NCI-H1092 treated with DMSO at 0.1 percent for 48 hours (cell line): ENCODE measurements at places on chromosomes 2 and 18.

GRCh38 chr2:2810504-2810903, 479.4 kb upstream of the MYT1L start:
- DNase-seq: no peak

GRCh38 chr2:47226132-47226922, 71.2 kb upstream of the STPG4 start:
- peak; percentile 69 for DNase-seq

DNA sequence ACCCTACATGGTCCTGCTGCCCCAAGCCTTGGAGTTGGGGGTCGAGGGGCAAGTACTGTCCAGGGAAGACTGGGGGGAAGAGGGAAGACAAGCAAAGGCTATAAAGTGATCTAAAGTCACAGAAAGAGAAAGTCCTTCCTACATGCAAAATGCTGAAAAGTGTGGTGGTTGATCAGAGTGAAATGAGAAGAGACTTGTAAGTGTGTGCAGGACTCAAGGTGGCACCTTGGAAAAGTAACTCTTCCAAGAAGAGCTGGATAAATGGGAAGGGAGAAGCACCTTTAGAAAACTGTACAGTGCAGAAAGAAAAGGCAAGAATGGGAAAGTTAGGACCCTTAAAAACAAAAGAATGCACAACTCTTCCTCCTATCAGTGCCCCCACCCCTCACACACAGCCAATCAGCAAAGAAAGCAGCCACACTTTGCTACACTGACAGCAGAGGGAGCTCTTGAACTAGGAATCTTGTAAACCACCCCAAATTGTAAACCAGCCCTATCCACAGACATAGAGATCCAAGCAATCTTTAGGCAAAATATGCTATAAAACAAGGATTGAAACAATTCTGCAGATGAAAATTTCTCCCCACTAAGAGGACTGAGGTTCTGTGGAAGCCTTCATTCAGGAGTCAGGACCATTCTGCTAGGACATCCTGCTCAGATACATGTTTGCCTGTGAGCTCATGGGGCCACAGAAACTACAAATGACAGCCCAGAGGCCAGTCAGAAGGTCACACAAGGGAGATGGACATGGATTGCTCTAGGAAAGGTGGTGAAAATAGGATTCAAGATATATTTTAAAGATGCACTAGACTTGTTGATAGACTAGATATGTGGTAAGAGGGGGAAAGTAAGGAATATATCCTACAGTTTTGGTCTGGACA, 146.4 kb downstream of the FTCDNL1 start:
- DNase-seq: peak; percentile 32

GRCh38 chr2:28471701-28472236, 24.1 kb upstream of the PLB1 start:
- no peak for DNase-seq

DNA sequence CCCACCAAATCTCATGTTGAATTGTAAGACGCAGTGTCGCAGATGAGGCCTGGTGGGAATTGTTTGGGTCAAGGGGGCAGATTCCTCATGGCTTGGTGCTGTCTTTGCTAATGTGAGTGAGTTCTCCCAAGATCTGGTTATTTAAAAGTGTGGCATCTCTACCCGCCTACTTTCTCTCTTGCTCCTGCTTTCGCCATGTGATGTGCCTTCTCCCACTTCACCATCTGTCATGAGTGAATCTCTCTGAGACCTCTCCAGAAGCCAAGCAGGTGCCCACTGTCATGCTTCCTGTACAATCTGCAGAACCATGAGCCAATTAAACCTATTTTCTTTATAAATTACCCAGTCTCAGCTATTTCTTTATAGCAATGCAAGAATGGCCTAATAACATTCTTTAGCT, 246.6 kb upstream of the CDH20 start:
- no peak for DNase-seq

DNA sequence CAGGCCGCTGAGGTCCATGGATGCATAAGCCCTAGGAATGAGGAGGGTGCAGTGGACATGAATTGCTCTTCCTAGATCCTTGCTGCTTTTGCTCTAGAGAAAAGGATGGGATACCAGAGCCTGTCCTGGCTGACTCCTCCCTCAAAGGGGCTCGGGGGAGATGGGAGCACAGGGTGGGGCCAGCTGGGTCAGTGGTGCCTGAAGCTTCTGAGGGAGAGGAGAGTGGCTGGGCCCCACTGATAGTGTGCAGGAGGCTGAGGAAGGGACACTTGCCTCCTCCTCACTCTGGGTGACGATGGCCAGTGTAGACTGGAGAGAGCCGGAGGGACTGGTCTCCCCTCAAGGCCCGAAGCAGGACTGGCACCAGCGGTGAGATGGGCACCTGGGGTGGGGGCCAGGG, at the start of gene NT5DC4:
TSS of gene NT5DC4 (plus strand) at position 236 of the 400 bp plus-strand sequence. CDS start at position 296, 60 bp downstream.
- DNase-seq: no peak

GRCh38 chr2:29304399-29305060, 189.3 kb downstream of the CLIP4 start:
- no peak for DNase-seq

DNA sequence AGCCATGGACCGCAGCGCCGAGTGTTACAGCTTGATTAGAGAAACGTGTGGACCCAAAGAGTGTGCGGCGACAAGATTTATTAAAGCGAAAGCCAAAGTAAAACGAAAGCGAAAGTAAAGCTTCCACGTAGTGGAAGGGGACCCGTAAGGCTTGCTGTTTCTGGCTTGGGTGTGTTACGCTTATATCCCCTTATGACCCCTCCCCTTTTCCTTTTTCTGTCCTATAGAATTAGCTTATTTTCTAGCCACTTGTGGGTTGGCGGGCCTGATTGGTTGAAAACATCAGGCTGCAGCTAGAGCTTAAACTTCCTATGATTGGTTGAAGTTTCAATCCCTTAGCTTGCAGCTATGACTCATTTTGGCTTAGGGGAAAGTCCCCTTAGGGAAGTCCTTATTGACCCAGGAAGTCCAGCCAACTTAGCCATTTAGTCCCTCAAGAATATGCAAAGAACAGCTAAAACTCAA, 969.7 kb downstream of the DCDC2C start:
- no peak for DNase-seq

- DNase-seq: no peak
Measured at GRCh38 chr18:58446391-58447060, 182.4 kb downstream of the ALPK2 start.

- DNase-seq: no peak
Measured at GRCh38 chr2:31404827-31405226, 9.7 kb downstream of the XDH start.

- DNase-seq: no peak
Measured at GRCh38 chr2:86400321-86400720, 40.9 kb upstream of the KDM3A start.

- no peak for DNase-seq
Measured at GRCh38 chr2:68222287-68222686, 30.0 kb downstream of the PPP3R1 start.

DNA sequence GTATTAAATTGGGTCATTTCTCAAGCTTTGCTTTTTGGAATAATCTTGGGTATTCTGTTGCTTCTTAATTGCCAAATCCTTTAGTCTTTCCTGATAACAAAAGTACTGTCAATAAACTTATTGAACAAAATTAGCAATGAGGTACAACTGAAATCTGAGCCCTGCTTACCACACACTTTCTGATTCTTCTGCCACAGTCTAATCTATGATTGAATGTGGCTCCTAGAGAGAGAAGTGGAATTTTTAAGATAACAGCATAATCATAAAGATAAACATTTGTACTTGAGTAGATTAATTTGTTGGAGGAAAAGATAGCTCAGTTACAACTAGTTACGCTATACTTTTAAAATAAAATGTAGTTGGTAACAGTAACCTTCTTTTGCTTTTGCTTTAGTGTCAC, 354.8 kb downstream of the CELF4 start:
- DNase-seq: no peak

- DNase-seq: no peak
Measured at GRCh38 chr2:74238879-74239278, 40.5 kb downstream of the MTHFD2 start.

- DNase-seq: no peak
Measured at GRCh38 chr18:64712035-64712434, 563.1 kb upstream of the LINC00305 start.

GRCh38 chr2:138433995-138434951, 67.3 kb upstream of the SPOPL start:
- no peak for DNase-seq

DNA sequence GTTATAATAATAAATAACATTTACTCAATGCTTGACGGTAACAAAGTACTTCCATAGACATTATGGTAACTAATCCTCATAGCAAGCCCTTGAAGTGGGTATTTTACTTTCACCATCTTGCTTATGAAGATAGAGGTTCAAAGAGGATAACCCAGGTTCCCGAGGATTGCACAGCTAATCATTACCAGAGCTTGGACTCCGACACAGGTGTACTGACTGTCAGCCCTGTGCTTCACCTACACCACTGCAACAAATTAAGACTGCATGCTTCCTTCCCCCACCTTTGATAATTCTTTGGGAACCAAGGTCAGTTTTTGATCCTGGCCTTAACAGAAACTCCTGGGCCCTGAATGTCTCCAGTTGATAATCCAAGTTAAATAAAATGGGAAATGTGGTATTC, 48.9 kb downstream of the FAM98A start:
- no peak for DNase-seq

DNA sequence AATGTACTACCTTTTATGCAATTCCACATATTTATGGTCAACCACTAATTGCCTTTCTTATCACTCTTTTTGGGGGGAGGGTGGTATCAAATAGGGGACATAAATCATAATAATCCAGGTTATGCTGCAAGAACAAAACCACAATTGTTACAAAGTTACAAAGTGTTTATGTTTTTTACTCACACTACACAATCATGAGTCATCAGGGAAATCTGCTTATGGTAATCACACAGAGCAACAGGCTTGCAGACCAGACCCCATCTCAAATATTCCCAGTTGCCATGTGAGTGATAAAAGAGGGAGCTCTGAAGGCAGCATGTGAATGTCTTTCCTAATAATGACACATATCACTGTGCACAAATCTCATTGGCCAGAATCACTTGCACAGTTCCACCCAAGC, 304.7 kb upstream of the TMEFF2 start:
- no peak for DNase-seq

DNA sequence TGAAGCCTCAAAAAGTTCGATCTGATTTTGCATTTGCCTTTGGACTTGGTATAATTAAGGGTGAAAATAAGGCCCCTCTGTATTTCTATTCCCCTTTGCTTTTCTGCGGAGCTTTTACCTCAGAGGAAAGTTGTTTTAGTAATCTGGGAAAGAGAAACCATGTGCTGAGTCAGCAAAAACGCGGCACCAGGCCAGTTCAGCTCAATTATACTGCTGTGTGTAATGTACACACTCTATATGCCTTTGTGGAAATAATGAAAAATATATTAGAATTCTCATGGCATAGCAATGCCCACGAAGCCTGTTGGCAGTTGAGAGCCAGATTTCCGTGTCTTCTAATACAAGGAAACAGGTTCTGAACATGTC, 161.9 kb upstream of the SIX2 start:
- no peak for DNase-seq

DNA sequence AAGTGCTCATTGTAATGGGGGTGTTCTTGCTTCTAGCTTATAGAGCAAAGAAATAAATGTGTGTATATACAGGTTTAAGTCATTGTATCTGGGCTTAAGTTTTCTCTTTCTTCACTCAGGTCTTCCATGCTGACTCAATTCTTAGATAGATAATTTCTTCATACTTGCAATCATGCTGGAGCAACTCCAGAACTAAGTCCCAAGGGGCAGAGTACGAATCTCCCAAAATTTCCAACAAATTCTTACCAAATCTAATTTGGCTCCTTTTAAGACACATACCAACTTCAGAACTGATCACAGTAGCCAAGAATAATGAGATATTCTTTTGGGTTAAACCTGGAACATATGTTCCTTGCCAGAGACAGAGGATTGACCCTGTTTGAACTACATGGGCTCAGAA, 4.3 kb upstream of the SPAG16 start:
- DNase-seq: no peak

- DNase-seq: no peak
Measured at GRCh38 chr18:11989966-11990380, 8.7 kb downstream of the IMPA2 start.

- DNase-seq: no peak
Measured at GRCh38 chr2:203880557-203881125, 13.1 kb downstream of the CTLA4 start.

GRCh38 chr18:9354256-9354655, 19.7 kb downstream of the TWSG1 start:
- DNase-seq: no peak

DNA sequence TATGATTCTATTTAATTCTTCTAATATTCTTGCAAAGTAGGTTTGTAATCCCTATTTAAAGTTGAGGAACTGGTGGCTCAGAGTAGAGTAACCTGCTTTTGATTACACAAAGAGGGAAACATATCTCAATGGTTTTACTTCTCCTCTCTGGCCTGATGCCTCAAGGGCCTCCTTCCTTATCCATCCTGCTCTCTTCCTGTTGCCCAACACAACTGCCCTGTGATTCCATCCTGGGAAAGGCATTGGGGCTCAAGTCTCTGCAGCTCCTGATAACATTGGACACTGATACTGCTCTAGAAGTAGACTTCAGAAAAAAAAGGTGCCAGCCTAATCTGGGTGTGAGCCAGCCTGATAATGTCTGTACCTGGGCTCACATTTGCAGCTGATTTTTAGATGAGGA, 75.8 kb downstream of the RDH14 start:
- no peak for DNase-seq

DNA sequence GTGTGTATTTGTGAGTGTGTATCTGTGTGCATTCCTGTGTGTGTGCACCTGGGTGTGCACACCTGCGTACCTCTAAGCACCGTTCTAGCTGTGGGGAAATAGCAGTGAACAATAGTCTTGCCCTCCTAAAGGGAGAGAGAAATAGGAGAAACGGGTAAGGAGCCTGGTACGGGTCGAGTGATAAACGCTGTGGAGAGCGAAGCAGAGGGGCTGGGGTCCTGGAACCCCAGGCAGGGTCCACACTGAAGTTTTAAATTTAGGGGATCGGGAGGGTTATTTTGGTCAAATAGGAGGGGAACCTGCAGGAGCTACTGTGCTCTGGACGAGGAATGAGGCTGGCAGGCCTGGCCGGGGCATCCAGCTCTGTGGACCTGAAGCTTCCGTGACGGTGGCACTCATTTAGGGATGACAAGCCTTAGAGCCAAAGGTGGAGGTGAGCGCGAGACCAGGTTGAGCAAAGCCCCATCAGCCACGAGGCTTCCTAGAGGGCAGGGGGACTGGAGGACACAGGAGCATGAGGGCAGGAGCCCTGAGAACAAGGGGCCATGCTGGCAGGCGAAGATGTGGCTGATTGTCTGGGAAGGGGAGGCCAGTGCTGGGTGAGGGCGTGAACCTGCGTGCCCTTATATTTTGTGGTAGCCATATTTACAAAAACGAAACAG, 188.0 kb downstream of the RTP5 start:
- DNase-seq: no peak

GRCh38 chr2:19598971-19599370, 240.5 kb upstream of the OSR1 start:
- no peak for DNase-seq

GRCh38 chr2:12289120-12289802, 427.5 kb upstream of the TRIB2 start:
- no peak for DNase-seq

GRCh38 chr2:111966241-111966640, 67.8 kb downstream of the MERTK start:
- no peak for DNase-seq

- no peak for DNase-seq
Measured at GRCh38 chr2:24577481-24577880, 86.4 kb downstream of the NCOA1 start.

- DNase-seq: no peak
Measured at GRCh38 chr2:86625096-86625495, 1.4 kb upstream of the RNF103 start.

GRCh38 chr2:5392658-5393057, 299.5 kb upstream of the SOX11 start:
- no peak for DNase-seq

GRCh38 chr2:9178904-9179571, 27.6 kb upstream of the ASAP2 start:
- DNase-seq: peak; percentile 64

- no peak for DNase-seq
Measured at GRCh38 chr2:186675380-186675779, 18.5 kb upstream of the FAM171B start.
